ENCODE measurements at places on chromosomes 16 and 17. TPM values are rescaled to one million over a fixed set of nuclear protein-coding genes. Genes with fewer than 3 reads are reported as not detected.
A peak's percentile ranks its signal among the peaks of the same experiment; 100 is the strongest.

The HOXB13 gene
- total RNA-seq, result 60.5 TPM

DNA sequence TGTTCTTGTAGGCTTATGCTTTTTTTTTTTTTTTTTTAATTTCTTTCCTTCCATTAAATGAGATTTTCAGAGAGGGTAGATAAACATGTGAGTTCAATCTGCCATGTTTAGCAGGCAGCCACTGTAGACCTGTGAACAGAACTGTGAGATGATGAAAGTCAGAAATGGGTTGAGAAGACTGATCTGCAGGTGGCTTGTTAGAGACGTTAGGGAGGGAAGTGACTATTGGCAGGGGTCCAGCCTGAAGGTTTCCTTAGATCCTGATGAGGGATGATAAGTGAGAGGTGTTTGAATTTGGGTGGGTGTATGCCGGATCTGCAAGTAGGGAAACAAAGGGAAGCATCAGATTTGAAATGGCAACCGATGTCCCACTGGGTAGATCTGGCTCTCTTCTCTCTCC lies 157.8 kb downstream of the HS3ST3B1 start:
- DNase-seq, result no peak

The SMARCD2 gene
- total RNA-seq, result 144 TPM

The INTS2 gene
- total RNA-seq, result 14.8 TPM

GRCh38 chr16:9332574-9333148 lies 241.2 kb downstream of the HAPSTR1 start:
- no peak for DNase-seq

DNA sequence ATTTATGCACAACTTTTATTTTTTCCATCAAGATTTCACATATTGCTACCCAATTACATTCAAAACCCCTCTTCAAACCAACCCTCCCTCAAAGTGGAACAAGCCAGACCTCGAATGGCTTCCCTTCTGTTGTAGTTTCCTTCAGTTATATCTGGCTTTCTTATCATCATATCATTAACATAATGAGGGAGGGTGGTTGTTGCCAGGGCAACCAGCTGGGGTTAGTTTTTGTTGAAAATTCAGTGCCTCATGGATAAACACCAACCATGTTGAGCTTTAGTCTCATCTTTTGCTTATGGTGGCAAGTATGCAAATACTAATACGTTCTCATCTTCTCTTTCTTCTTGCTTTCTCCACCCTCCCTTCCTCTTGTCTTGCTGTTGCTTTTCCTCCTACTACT lies 359.7 kb downstream of the CDH11 start:
- no peak for DNase-seq

DNA sequence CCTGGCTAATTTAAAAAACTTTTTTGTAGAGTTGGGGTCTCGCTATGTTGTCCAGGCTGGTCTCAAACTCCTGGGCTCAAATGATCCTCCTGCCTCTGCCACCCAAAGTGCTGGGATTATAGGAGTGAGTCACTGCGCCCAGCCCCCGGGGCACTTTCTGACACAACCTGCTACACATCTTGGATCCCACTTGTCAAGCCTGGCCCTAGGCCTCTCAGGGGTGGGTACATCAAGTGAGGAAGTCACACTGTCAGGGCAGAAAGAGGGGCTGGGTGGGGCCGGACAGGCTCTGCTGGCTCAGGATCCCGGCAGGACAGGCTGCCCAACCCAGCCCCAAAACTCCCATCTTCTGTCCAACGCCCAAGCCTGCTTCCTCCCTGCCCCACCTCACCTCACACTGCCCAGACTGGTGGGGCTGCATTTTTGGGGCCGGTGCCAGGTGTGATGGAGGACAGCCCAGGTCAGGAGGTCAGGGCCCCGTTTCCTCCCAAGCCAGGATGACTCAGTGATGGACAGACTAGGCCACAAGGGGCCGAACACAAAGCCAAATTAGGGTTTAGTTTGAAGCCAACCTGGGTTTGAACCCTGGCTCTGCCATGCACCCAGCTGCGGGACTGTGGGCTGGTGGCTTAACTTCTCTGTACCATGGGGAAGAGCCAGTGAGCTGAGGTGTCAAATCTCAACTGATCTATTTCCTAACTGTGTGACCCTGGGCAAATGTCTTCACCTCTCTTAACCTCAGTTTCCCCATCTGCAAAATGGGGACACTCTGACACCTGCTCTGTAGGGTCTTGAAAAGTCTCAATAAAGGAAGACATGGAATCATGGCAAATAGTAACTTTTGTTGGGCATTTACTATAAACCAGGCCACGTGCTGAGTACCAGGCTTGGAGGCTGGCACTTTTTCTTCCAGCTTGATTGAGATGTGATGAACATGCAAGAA lies 8.9 kb upstream of the PPL start:
- DNase-seq, result no peak

GRCh38 chr16:12095275-12096156 lies 119.0 kb downstream of the SNX29 start:
- peak; percentile 74 for DNase-seq

DNA sequence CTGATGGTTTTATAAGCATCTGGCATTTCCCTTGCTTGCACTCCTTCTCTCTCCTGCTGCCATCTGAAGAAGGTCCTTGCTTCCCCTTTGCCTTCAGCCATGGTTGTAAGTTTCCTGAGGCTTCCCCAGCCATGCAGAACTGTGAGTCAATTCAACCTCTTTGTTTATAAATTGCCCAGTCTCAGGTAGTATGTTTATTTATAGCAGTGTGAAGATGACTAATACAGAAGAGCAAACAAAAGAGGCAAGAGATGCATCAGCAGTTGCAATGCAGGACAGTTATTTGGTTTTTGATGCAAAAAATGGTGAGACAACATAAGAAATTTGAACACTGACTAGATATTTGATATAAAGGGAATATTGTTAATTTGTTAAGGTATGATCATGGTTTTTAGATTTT lies 16.8 kb downstream of the TMEM100 start:
- no peak for DNase-seq

The SEZ6L2 gene
- 43.5 TPM for total RNA-seq

The FA2H gene
- total RNA-seq, result not detected

The CACNG3 gene
- total RNA-seq, result not detected

DNA sequence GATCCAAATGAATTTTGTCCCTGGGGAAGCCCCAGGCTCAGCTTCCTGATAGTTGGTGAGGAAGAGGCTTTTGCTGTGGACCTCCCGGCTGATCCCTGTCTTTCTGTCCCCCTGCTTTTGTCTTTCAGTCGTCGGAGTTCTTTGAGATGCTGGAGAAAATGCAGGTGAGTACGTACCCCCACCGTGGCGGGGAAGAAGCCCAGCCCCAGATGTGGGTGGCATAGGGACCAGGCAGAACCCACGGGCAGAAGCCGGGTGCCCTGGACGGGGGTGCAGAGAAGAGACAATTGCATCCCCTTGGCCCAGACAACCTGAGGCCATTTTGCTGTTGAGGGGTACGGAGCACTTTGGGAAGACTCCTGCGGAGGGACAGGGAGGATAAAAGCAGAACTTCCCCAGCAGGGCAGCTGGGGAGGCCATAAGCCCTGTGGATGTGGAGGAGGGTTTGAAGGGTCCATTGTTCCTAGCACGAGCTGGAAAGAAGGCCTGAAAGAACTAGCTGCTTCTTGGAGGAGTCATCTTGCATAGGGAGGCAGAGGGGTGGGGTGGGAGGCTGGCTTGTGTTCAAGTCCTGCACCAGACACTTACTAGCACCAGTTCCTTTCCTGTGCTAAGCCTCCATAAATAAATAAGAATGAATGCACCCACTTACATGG lies 105.6 kb downstream of the OR1D5 start:
- DNase-seq, result no peak

DNA sequence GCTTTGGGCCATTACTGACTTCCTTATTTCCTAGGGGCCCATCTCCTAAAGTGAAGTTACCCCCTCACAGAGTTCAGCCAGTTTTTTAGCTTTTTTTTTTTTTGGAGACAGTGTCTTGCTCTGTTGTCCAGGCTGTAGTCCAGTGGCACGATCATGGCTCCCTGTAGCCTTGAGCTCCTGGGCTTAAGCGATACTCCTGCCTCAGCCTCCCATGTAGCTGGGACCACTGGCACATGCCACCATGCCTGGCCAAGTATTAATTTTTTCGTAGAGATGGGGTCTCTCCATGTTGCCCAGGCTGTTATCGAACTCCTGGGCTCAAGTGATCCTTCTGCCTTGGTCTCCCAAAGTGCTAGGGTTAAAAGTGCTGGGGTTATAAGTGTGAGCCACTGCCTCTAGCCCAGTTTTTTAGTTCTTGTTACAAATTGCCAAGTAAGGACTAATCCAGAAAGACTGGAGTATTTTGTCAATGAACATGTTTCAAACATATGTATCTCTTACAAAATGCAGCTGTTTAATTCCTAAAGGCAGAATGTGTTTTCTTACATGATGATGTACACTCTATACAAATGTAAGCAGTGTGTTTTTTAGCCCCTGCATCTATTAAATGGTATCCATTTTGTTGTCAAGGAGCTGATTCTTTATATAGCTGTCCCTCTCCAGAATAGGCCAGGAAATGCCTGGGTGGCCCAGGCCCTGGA lies 49.1 kb upstream of the IL34 start:
- no peak for DNase-seq

DNA sequence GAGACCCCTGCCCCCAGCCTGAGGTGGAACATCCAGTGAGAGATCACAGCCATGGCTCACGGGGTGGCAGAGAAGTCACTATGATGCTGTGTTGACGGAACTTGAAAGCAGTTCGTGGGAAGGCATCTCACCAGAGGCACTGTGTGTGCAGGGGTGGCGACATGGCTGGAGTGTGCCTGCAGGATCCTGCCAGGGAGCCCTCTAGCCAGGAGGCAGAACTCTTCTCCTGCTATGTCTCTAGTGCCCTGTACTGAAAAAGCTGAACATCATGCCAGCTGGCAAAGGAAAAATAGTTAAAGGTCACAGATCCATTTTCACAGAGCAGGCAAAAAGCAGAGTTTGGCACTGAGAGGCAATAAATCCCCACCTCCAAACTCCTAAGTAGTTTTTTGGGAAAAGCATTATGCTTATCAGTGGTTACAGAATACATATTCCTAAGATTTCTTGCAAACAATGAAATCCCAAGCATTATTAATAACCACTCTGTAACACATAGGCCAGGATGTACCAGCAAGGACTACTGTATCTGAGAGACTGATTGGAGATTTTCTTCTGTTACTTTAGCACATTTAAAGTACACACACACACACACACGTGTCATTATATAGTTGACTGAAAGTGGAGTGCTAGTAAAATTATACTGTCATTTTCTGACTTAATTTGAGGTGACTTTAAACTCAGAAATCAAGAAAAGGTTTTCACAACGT lies 36.8 kb downstream of the TNRC6C start:
- DNase-seq, result peak; percentile 74

DNA sequence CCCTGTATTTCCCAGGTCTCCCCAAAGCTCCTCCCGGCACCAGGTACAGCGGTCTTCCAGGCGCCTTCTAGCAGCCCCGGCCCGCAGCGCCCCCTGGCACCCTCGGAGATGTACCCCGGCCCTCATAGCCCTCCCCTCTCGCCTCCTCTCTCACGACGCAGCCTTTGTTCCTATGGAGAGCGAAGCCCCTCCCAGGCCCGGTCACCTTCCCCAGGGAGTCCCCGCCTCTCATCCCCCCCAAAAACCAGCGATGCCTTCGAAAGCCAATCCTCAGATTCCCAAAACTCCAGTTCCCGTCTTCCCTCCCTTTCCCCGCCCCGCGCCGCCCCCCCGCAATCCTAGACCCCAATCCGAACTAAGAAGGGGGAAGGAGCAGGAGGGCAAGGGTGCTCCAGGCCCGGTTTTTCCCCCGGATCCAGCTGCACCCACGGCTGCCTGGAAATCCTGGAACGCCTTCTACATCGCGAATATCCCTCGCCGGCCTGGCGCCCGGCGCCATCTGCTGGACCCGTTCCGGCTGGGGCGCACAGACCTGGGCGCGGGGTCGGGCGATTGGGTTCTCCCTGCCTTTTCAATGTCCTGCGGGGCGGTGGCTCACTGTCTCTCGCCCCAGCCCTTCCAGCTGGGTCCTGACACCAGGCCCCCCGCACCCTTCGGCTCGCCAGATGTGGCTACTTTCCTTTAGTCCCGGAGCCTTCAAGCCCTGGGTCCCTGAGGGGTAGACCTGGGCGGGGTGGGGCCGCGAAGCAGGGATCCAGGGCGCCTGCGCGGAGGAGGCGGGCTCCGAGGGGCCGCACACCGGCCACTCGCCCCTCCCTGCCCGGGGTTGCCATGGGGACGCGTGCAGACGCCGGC lies at the start of gene DNAH2:
DNAH2 (plus strand) TSS at position 844 of the 855 bp plus-strand sequence. CDS start 1,991 bp downstream, outside the sequence.
- DNase-seq, result peak; percentile 81

DNA sequence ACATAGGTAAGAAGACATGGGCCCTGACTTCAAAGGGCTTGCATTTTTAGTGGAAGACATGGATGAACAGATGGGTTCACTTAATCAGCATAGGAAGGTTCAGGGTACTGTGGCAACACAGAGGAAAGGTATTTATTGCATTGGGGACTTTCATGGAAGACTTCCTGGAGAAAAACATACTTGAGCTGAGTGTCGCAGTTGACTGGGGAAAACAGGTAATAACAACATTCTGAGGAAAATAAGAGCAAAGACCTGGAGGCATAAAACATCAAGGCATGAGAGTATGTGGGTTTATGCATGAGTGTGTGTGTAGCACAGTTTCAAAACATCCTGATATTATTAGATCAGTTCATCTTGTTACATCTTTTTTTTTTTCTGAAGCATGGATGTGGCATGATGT lies 82.7 kb downstream of the MAP2K6 start:
- no peak for DNase-seq

- peak; percentile 58 for DNase-seq
Measured at GRCh38 chr17:80645706-80646325, 101.2 kb downstream of the RPTOR start.

DNA sequence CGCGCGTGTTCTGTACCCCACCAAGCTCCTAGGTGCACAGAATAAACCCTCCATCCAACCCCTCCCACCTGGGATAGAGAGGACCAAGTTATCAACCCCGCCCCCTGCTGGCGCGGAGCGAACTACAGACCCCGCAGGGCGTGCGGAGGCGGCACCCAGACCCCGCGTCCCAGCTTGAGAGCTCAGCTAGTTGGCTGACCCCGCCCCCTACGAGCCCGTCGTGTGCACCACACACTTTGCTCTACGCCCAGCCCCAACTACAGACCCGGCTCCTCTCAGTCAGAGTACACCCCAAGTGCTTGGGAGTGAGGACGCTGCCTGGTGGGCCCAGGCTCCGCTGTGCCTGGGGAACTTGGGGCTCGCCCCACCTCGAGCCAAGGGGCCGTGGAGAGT lies 1.5 kb downstream of the GRIN2A start:
- peak; percentile 64 for DNase-seq

Measured in G401 (cell line).